ENCODE measurements at places on chromosomes 7 and 10. TPM values are rescaled to one million over a fixed set of nuclear protein-coding genes. Genes with fewer than 3 reads are reported as not detected.

DNA sequence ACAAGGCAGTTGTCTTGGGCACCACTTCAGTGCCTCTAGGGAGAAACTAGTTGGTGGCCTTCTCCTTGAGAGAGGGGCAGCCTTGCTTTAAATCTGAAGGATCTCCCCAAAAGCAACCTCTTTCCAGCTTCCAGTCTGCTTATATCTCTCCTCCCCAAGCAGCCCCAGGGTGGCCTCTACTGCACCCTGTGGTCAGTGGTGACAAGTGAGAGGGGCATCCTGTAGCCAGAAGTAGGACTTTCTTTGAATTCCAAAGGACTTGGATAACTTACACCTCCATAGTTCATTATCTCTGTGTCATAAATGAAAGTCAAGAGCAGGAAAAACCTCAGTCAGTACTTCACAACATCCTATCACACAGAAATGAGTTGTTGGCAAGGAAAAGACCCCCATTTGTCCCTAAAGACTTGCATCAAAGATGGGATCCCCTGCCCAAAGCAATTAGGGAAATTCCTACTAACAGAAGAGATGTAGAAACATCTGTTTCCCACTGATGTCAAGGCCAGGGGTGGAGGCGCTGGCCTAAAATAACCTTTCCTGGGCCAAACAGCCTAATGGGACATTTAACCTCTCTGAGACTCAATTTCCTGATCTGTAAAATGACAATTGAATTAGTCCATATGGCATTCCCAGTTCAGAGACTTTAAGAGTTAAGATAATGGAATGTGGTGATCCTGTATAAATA is 44.0 kb upstream of the ANKRD1 start:
- DNase-seq: no peak

- no peak for DNase-seq
These were observed 83.6 kb upstream of the MYL10 start for GRCh38 chr7:101712652-101713051.

GRCh38 chr10:21212348-21212747 is 313.1 kb downstream of the SKIDA1 start:
- no peak for DNase-seq

JAKMIP3 gene
- not detected for total RNA-seq

- DNase-seq: no peak
These were observed 156.6 kb upstream of the LYZL2 start for GRCh38 chr10:30786131-30786530.

GRCh38 chr10:13347043-13347499 is 1.0 kb downstream of the SEPHS1 start:
- no peak for DNase-seq

- no peak for DNase-seq
These were observed 85.5 kb downstream of the TBXAS1 start for GRCh38 chr7:139914306-139915267.

GRCh38 chr10:131849591-131850382 is 51.0 kb upstream of the PPP2R2D start:
- no peak for DNase-seq

DNA sequence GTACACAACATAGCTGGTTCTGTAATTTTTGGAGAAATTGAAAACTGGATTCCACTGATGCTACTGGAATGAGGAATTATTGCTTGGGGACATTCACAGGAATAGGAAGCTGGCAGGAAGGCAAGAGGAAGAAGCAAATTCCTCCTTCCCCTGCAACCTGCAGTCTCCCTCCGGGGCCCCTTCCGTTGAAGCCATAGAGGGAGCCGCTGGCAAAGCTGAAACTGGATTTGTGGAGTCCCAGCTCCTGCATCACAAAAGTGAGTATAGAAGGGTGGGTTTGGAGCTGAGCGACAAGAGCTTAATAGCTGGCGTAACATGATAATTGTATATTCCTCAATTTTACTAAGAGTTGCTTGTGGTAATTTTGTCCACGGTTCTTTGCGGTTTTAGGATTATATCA is 190.8 kb downstream of the ADRA2A start:
- no peak for DNase-seq

All from kidney epithelial cell (primary cell).